HCT116 (cell line): ENCODE measurements at places on chromosomes 12 and 14.

DNA sequence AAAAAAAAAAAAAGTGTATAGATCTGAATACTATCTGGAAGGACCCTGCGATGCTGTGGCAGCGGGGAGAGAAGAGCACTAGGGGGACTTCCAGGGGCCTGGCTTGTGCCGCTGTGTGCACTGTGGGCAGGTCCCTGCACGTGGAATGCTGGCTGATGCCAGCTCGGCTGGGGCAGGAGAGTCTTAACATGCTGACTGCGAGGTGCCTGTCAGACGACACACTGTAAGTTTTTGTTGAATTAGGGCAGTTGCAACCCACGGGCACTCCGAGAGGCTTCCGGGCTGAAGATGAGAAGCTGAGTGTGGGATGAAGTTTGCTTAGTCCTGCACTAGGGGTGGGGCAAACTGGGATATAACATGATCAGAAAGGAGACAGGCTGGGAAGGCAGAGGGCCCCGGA lies 10.7 kb downstream of the GLT1D1 start:
- no peak for DNase-seq

DNA sequence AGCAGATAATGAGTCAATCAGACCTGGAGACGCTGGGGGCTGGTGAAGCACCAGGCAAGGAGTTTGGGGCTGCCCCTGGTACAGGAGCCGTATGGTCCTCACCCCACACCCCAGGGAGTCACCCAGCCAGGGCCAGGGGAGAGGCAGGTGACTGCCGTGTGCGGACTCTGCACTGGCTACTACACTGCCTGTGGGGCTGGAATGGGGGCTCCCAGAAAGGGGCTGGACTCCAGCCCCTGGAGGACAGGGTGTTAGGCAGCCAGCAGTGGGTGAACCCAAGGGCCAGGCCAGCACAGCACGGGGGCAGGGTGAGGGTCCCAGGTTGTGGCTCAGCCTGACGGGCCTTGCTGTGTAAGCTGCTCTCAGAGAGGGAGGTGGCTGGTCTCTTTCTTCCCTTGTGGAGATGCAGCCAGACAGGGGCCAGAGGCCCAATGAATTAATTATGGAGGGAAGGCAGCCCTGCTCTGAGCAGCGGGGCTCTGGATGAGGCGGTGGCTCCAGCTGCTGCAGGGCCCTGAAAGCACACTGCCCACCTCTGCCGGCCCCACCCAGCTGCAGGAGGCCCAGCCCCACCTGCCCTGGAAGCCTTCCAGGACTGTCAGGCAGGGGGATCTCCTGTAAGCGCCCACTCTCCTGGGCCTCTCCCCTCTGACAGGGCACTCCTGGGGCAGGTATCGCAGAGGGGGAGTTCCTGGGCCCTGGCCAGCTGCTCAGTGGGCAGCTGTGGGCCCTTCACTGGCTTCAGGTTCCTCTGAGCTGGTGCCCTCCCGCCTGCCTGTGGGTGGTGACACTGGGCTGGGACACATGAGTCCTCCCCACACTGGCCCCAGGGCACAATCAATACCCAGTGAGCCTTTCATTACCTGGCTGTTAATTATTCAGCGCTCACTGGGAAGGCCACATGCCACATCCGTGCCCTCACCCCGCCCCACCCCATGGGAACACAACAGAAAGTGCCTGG lies 142.5 kb upstream of the C14orf180 start:
- no peak for DNase-seq

DNA sequence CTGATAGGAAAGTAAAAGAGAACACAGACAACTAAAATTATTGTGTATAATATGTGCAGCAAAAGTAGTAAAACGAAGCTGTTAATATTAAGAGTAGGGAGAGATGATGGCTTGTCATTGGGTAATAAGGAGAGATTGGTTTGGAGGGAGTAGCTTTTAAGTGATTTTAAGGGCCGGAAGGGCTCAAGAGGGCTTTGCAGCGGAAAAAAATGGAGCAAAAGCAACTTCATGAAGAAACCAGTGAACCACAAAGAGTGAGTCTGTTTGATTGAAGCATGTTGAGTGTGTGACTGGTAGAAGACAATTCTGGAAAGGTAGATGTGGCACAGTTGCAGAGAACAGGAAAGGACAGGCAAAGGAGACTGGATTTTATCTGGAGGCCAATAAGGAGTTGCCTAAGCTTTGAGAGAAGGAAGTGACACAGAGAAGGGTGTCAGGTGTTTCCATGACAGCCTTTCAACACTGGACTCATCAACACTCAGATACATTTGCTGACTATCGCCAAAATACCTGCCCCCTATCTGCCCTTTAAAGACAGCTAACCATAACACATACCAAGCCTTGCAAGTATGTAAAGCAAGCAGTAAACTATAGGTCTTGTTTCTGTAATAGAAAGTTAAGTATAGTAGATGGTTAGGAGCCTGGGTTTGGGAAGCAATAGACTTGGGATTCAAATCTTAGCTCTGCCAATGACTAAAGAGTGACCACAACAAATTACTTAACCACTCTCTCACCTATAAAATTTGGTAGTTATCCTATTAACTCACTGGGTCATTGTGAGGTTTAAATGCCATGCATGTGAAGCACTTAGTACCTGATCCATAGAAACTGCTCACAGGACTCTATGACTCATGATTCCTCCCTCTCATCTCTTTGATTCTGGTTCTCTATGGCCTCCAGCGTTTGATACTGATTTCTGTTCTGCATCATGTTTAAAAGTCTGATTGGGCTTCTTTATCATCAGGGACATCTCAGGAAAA lies 117.3 kb upstream of the LMNTD1 start:
- DNase-seq, result no peak

DNA sequence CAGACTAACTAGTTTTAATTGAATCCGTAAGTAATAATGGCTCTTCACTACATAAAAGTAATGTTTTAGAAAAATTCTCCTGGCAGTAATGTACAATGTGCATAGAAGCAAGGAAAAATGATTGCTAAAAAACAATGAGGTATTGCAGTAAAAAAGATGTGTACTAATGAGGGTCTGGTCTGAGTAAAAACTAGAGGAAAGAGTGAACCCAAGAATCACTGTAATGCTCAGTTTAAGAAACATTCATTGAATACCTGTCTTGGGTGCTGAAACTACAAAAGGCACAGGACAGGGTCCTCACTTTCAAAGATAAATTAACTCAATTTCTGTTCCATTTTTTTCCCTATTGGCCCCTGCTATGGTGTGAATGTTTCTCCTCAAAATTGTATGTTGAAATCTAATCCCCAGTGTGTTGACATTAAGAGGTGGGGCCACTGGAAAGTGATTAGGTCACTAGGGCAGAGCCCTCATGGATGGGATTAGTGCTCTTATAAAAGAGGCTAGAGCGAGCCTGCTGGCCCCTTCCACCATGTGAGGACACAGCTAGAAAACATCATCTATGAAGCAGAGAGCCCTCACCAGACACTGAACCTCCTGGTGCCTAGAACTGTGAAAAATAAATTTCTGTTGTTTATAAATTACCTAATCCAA lies 51.6 kb downstream of the RPS6KA5 start:
- DNase-seq, result no peak

GRCh38 chr12:131509701-131510100 lies 201.2 kb upstream of the SFSWAP start:
- DNase-seq, result no peak

DNA sequence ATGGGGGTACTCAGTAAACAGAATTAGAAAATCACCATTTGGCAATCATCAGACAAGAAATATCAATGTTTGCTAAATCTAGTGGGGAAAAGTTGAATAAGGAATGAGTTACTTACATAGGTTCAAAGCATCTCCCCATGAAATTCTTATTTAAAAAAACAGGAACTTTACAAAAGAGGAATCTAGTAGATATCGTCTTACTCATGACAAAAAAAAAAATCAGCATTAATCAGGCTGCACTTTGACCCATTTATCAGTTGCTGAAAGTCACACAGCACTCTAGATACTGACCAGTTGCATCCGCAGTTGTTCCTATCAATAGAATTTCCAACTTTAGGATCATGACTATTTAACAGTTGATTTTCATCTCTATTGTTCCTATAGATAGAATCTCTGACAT lies 5.8 kb upstream of the DICER1 start:
- DNase-seq, result no peak

DNA sequence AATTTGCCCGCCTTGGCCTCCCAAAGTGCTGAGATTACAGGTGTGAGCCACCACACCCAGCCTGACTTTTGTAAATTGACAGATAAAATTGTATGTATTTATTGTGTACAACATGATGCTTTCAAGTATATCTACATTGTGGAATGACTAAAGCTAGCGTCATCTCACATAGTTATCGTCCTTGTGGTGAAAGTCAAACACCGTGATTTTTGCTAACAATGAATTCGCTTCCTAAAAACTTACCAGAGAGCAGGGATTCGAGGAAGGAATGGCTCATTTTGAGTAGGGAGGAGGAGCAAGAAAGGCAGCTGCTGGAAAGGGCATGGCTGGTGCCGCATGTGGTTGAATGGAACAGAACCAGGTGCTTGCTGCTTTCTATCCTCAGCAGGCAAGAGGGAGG lies 85.4 kb downstream of the LGMN start:
- DNase-seq, result no peak

DNA sequence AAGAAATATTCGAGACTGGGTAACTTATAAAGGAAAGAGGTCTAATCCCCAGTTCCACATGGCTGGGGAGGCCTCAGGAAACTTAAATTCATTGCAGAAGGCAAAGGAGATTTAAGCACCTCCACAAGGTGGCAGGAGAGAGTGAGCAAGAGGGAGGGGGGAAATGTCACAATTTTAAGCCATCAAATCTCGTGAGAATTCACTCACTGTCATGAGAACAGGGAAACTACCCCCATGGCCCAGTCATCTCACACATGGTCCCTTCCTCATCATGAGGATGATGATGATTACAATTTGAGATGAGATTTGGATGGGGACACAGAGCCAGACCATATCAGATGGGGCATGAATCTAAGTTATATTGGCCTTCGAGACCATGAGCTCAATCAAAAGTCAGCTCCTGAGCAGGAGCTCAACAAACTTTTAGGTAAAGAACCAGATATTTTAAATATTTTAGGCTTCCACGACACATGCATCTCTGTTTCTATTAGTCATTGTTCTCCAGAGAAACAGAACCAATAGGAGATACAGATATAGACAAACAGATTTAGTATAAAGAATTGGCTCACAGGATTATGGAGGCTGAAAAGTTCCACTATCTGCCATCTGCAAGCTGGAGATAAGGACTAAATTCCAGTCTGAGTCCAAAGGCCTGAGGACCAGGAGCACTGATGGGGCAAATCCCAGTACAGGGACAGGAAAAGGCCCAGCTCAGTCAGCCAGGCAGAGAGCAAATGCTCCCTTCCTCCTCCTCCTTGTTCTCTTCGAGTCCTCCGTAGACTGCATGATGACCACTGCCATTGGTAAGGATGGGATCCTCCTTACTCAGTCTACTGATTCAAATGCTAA lies 24.9 kb downstream of the DGLUCY start:
- no peak for DNase-seq

GRCh38 chr12:55818886-55819285 lies 1.0 kb downstream of the ORMDL2 start:
- DNase-seq, result no peak

DNA sequence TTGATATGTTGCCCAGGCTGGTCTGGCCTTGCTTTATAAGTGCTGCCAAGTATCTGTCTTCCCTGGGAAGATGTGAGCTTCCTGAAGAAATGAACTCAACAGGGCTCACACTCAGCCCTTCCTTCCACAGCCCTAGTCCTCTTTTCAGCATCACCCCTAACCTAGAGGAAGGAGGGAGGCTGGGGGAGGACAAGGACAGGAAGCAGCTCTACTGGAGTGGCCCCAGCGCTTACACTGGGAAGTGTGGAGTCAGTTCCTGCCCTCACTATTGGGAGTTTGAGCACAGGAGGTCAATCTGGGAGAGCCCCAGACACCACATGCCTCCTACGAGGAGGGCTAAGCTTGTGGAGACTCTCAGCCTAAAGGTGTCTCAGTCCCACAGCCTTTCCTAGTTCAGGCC lies 16.8 kb downstream of the GALNT6 start:
- DNase-seq, result no peak

- DNase-seq, result no peak
Observed at GRCh38 chr12:53532524-53533445, 25.5 kb upstream of the NPFF start.

GRCh38 chr14:94054401-94054800 lies 26.6 kb downstream of the DDX24 start:
- no peak for DNase-seq

DNA sequence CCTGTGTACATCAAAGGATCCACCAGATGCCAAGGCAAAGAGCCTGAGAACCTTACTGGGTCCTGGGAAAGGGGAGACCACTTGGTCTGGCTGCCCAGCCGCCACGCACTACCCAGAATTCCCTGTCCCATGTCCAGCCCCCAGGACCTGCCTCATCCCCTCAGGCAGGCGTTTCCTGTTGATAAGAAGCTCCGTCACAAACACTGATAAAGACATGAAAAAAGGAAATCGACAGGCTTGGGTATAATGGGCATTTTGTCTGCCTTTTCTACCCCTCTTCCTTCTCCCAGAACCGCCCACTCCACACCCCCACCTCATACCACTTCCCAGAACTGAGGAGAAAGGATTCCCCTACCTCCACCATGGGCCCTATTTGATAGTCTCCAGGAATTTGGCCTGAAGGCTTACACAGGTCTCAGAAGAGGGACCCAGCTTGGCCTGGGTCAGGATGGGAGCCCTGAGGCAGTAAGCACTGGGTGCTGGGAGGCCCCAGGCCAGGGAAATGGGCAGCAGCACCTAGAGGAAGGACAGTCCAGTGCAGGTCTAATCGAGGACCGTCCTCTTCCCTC lies 18.8 kb downstream of the ACVRL1 start:
- DNase-seq, result no peak

- DNase-seq, result no peak
Observed at GRCh38 chr14:51447411-51447810, 204.3 kb upstream of the FRMD6 start.

- no peak for DNase-seq
Observed at GRCh38 chr14:95664546-95664945, 21.7 kb upstream of the TCL1B start.

- no peak for DNase-seq
Observed at GRCh38 chr14:99136401-99136800, 135.6 kb downstream of the BCL11B start.

DNA sequence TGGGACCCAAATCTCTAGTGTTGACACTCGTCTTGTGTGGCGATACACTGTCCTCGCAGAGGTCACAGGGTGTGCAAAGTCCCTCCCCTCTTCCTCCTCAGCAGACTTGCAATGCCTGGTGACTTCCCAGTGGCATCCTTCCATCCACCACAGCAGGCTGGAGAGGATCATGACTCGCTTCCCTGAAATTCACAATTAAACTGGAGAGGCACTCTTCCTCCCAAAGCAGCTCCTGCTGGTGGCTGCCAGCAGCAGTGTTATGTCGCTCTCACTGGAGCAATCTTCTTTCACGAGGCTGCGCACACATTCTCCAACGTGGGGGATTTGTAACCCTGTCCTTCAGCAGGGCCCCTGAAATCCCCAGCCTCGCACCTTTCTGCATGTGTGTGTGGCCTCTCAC lies 145.2 kb upstream of the TMCC3 start:
- DNase-seq, result peak; percentile 63

DNA sequence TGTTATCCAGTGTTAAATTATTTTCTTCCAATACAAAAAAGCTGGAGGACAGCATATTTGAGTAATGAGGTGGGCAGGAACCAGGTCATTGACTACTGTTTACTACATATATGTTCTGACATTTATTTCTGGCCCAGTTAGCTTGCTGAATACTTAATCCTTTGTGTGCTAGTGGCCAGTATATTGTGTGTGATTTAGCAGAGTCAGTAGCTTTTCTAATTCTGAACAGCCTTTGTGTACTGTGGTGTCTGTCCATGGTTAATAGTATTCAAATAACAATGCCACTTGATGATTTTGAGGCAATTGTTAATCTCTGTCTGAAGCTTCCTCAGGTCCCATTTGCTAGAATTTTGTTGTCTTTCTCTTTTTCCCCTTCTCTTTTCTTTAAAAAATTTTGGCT lies 286.5 kb upstream of the E2F7 start:
- no peak for DNase-seq
